ENCODE measurements at places on chromosomes 4 and X.

DNA sequence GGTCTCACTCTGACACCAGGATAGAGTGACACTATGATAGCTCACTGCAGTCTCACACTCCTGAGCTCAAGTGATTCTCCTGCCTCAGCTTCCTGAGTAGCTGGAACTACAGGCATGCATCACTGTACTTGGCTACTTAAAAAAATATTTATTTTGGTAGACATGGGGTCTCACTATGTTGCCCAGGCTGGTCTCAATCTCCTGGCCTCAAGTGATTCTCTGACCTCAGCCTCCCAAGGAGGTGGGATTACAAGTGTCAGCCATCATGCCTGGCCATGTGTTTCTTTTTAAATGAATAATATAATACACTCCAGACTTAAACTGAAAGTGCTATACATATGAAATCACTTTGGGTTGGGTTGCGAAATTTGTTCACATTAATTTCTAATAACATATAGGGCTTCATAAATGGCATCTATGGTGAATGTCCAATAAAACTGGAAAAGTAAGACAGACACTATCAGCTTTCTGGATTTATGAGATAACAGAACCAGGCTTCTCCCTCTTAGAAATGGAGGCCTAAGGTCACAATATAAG lies 48.0 kb downstream of the SEC24D start:
- DNase-seq, result no peak

DNA sequence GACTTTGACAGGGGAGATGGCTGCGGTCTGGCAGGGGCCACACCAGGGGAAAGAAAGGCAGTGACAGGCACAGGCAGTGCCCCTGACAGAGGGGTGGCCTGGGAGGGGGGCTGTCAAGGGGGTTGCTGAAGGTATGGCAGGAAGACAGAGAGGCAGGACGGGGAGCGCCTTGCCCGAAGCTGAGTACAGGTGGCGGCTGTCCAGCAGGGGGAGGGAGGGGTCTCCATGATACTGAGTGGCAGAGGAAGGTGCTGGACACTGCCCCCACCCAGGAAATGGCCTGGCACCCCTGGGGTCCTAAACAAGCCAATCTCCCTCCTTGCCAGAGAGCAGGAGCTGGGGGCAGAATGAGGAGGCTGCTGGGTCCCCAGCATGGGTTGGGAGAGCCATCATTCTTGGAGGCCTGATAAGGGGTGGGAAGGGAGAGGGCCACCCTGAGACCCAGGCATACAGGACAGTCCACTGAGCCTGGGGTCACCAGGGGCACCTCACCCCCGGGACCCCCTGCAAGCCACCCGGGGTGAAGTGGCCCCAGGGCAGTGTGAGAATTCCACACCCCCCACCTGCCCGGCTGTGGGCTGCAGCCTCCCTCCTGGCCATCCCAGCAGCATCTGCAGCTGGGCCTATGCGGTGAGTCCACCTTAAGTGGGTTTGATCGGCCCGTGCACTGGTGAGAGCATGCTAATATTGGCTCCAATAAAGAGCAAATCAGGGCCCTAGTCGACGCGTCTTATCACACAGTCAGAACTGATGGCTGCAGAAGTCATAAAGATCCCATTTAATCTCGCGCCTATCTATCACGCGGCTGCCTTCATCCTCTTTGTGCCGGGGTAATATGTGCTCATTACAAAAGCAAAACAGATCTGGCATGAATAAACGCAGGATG lies 108.5 kb downstream of the FAM53A start:
- DNase-seq, result no peak

DNA sequence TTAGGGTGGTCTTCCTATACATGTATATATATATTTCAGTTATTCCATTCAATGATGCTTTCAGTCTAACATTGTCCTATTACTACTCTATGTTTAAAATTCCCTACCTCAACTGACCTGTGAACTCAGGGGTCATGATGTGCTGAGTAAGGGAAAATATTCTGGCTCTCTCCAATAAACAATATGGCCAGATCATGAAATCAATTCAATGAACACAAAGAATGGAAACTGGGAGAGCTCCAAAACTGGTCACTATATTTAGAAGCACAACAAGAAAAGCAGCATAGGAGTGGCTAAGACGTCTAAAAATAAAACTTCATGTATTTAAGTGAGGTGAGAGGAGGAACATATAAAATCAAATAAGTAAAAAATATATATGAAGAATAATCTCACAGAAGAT lies 304.5 kb downstream of the PPP3CA start:
- DNase-seq, result no peak

GRCh38 chr4:185117300-185117934 lies 25.6 kb upstream of the SLC25A4 start:
- no peak for DNase-seq

DNA sequence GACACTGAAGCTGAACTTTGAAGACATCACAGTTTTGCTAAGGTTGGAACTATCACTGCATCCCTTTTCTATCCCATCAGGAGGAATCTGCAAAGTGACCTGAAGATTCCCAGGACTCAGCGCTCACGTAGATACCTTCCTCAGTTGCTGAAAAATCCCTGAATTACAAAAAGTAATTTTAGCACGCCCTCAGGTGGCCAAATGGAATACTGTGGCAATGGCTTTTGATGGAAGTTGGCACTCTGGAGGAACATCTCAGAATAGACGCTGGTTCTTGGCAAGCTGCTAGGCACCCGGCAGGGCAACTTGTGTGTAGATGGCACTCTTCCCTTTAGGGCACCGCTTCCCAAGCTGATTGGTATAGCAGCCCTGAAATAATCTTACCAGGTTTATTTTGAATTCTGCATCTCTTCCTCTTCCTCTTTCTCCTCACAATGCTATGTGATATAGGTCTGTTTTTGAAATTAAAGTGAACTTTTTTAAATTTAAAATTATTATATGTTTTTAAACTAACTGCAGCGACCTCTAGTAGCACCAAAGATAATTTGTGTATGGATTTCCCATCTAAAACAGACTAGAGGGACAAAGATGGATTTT lies 16.3 kb upstream of the ESX1 start:
- DNase-seq, result no peak

DNA sequence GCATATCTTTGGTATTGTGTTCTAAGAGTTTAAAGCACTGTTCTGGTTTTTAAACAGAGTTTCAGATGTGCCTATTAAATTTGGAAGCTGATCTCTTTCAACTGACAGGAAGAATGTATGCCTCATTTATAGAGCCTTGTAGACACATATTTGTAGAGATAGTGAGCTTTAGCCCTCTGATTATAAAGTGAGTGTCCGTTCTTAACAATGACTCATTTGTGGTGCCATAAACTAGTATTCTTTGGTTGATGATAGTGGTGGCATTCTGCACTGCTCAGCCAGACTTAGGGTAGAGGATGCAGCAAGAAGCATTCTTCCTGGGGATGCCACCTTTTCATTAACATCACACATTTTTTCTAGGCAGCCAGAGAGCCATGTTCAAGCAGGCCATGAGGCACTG lies 121.7 kb downstream of the TLL1 start:
- no peak for DNase-seq

DNA sequence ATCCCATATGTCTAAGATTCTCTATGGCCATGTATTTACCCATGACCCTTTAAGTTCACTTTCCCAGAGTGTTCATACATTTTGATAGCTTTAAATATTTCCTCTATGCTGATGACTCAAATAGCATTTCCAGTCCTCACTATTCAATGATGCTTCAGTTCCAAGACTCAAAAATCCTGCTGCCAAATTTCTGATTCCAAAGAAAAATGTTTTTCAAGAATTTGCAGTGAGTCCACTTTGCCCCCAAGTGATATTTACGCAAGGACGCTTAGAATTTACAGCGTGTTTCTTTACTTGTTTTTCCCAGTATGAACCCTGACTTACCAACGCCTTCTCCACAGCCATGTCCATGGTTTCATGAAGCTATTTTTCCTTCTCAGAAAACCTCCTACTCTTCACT lies 127.9 kb upstream of the PCDH18 start:
- DNase-seq, result no peak

DNA sequence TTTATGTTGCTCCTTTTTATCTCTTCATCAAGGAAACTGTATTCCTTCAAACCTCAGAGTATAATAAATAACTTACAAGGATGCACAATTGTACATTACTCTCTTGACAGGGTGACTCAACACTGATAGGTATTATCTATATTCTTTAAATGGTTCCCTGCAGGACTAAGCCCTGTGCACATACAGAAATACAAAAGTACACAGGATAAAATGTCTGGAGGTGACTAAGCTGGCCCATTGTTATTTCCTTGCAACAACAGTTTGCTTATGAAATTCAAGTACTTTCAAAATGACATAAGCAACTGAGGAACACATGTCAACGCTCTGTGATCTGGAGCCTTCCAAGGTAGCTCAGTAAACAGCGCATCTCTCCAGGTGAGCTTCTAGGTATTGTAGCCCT lies 83.8 kb upstream of the RPL34 start:
- DNase-seq, result no peak

- no peak for DNase-seq
Measured at GRCh38 chr4:28665306-28665705, 1804.7 kb downstream of the STIM2 start.

DNA sequence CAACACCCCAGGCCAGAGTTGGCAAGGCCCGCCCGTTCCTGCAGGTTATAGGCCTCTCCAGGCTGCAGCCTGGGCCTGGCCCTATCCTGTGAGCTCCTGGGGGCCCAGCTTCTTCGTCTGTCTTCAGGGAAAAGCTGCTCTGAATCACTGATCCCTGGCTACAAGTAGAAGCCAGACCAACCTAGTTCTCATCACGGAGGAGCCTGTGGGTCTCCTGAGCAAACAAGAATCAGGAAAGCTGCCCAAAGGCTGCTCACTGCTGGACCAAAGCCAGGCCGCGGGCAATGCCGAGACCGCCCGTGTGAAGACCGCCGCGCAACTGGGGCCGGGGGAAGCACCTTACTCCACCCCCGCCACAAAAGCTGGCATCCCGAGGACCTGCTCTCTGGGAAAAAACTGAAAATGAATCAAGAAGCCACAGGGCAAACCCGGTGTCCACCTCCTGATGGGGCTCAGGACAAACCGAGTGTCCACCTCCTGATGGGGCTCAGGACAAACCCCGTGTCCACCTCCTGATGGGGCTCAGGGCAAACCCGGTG lies 12.8 kb downstream of the CTBP1 start:
- DNase-seq, result no peak

DNA sequence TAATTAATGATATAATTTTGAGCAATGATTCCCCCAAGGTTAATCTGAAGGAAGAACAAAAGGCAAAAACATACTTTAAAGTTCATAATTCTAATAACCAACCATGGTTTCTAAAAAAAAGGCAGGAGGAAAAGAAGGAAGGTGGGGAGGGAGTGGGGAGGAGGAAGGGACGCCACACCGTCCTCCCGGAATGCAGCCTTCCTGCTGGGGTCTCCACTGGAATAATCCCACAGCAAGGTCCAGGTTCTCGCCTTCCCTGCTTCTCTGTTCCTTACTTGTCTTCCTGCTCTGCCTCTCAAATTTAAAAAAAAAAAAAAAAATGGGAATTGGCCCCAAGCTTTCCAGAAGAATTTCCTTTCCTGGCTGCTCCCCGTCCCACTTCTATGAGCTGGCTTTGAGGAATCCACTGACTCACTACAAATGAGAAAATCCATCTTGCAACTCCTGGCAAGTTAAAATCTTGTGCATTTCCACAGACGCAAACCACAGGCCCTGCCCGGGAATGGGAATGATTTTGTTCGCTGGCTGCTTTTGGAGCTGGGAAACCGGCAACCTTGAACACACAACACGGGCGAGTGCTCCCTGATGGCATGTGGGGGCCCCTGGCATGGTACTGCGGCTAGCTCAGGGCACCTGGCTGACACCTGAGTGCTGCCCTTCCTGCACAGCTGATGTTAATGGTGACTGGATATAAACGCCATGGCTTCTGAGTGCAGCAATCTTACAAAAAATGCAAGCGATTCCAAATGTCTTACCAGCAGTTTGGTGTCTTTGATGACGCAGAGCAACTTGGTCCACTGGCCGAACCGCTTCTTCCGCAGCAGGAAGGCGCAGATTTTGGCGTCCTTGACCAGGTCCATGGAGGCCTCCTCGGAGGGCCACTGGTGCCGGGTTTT lies 97.0 kb downstream of the AFAP1 start:
- DNase-seq, result no peak

DNA sequence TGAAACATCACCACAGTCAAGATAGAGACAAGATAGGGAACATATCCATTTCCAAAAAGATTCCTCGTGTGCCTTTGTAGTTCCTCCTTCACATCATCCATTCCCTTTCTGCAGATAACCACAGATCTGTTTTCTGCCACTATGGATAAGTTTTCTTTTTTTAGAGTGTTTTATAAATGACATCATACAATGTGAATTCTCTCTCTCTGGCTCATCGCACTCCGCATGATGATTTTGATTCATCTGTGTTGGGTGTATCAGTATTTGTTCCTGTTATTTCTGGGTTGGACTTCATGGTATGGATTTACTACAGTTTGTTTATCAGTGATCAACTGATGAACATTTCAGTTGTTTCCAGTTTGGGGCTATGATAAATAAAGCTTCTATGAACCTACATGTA lies 23.2 kb upstream of the ANXA3 start:
- no peak for DNase-seq

DNA sequence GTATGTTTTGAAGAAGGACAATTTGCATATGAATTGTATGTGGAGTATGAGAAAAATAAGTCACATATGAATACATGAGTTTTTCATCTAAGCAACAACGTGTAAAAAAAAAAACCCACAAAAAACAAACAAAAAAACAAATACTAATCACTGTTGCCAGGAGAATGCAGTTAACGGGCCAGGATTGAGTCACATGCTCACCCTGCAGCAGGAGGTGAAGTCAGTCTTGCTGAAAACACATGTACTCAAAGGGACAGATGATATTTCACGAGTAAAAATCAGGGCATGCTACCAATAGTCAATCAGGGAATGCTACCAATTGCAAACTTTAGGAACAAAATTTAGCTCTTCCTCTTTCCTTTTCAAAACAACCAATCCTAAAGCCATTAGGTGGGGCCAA lies 10.4 kb upstream of the DCLK2 start:
- no peak for DNase-seq

- no peak for DNase-seq
Measured at GRCh38 chr4:160880180-160880579, 1283.6 kb downstream of the FSTL5 start.

DNA sequence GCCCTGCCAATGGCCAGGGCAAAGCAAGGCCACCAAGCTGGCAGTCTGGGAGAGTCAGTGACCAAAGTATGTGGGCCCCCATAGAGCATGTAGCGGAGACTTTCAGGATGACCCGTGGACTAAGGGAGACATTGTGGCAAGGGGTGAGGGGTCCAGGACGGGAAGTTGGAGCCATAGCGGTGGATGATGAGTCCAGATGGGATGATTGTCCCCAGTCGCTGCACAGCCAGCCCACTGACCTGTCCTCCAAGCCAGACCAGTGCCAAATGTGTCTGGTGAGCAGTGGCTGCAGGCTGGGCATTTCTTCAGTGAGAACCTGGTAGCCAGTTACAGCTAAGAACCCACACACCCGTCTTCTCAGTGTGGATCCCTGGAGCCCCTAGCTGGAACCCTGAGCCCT lies 34.3 kb downstream of the ZNF185 start:
- no peak for DNase-seq

GRCh38 chrX:68846536-68846935 lies 17.7 kb downstream of the EFNB1 start:
- no peak for DNase-seq

GRCh38 chr4:141132709-141133145 lies 542 bp downstream of the RNF150 start:
- DNase-seq, result no peak
